ENCODE measurements at places on chromosomes 3 and 15. TPM values are rescaled to one million over a fixed set of nuclear protein-coding genes. Genes with fewer than 3 reads are reported as not detected.

The RPP25 gene
- 19.8 TPM for total RNA-seq

The CFAP91 gene
- total RNA-seq: not detected

The PLA2G4E gene
- not detected for total RNA-seq

The CTXN2 gene
- not detected for total RNA-seq

The WNT5A gene
- total RNA-seq: 30.4 TPM

The MYZAP gene
- total RNA-seq: 1.5 TPM

The ASB14 gene
- not detected for total RNA-seq

The CDAN1 gene
- 24.0 TPM for total RNA-seq

The PLD1 gene
- 15.2 TPM for total RNA-seq

The MAGI1 gene
- 20.1 TPM for total RNA-seq

The ALDH1L1 gene
- 1.4 TPM for total RNA-seq

The NOX5 gene
- not detected for total RNA-seq

The OXSM gene
- 8.3 TPM for total RNA-seq

The HDC gene
- not detected for total RNA-seq

The KBTBD12 gene
- not detected for total RNA-seq

The LMAN1L gene
- not detected for total RNA-seq

The EHHADH gene
- total RNA-seq: 0.57 TPM

The DNAJA4 gene
- not detected for total RNA-seq

The RAB43 gene
- total RNA-seq: 16.7 TPM

The PPP4R2 gene
- 62.8 TPM for total RNA-seq

The ITGA11 gene
- 1,161 TPM for total RNA-seq

The SNTN gene
- not detected for total RNA-seq

The CX3CR1 gene
- not detected for total RNA-seq

The SMCO1 gene
- total RNA-seq: not detected

The GOLGA8S gene
- total RNA-seq: 0.44 TPM

The SYNPR gene
- total RNA-seq: not detected

The STRIT1 gene
- not detected for total RNA-seq

The GRK7 gene
- total RNA-seq: not detected

The XRN1 gene
- total RNA-seq: 52.4 TPM

The STARD9 gene
- total RNA-seq: 23.6 TPM

The UROC1 gene
- not detected for total RNA-seq

The ANKUB1 gene
- not detected for total RNA-seq

The SLC28A2 gene
- total RNA-seq: not detected

Data from osteocyte (in vitro differentiated cells).